ENCODE measurements at places on chromosomes 2 and 18. TPM values are rescaled to one million over a fixed set of nuclear protein-coding genes. Genes with fewer than 3 reads are reported as not detected.

DNA sequence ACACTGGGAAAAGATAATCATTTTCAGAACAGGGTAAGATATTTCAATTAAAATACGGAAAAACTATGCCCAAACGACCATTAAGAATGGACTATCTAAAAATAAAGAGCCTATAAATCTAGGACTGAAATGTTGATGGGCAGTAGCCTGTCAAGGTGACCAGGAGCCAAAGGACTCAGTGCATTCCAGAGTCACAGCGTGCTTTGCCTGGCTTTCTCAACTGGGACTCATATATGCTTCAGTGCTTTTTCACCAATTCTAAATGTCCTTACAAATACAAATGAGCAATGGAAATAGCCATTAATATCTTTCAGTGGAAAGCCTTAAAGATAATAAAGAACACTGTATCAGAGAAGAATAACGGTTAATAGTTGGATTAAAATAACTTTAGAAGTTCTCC is 35.4 kb downstream of the PREPL start:
- no peak for DNase-seq

DNA sequence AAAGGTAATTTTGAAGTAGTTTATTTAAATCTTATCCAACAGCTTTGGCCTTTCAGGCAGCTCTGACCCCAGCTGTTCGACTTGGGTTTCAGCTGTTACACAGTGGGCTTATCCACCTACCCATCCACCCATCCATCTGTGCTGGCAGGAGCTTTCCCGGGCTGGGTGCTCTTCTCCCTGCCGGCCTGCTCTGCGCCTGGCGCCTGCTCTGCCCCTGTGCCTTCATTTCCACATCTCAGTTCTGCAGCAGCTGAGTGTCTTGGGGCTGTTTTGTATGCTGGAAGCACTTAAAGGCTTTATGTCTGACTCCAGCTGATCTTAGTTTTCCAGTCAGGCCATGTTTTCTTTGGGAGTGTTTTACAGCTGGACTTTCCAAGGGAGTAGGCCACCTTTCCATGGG is 24.2 kb downstream of the LDLRAD4 start:
- DNase-seq, result no peak

DNA sequence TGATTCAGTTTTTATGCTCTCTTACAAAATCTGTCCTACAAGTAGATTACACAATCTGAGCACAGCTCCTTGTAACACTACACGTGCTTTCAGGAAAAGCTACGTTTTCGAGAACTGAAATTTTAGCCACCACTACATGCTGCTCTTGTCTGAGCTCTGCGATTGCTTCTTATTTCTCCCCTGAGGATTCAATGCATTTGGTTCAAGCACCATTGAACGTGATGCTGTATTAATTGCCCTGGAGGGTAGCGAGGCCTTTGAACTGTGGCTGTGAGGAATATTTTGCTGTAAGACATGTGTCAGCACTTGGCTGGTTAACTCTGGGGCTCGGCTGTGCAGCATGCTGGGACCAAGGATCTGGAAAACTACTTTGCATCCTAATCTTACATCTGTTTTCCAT is 405.8 kb downstream of the EPHA4 start:
- no peak for DNase-seq

GAREM1 gene
- 1.1 TPM for total RNA-seq

All from MG63 (cell line).